ENCODE measurements at places on chromosomes 11 and 22.

GRCh38 chr11:78535920-78536319 is 38.7 kb downstream of the NARS2 start:
- no peak for DNase-seq

DNA sequence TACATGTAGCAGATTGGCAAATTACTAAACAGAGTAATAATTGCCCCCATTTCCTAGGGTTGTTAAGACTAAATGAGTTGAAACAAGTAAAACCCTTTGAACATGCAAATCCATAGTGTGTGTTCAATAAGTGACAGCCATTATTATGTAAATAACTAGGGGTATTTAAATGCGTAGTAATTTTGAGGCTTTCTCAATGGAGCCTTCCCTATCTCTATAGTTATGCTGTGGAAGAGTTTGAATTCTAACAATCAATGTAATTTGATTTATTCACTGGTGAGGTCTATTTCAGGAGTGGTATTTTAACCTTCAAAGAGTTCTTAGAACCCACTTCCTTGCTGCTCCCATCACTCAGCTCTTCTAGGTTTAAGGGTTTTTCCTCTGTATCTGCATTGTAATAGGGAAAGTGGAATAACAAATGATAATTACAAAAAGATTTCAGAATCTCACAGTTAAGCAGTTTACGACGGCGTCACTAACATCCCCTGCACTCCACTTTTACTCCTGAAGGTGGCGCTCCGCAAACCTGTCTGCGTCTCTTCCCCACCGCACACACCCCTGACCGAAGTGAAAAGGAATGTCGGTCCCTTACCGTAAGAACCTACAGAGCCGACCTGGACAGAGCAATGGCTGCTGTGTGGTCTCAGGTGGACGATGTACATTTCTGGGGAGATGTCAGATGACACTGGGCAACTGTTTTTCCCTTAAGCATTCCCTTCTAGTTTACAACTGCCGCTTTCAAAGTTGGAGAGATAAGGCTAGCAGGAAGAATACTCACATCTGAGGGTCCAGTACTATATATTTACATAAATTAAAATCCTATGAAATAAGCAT is 80.8 kb downstream of the ZC3H12C start:
- peak; percentile 54 for DNase-seq

- peak; percentile 84 for DNase-seq
Measured at GRCh38 chr22:22450343-22450839, 58.2 kb downstream of the ZNF280B start.

- DNase-seq: peak; percentile 54
Measured at GRCh38 chr11:44658506-44658850, 68.3 kb upstream of the TSPAN18 start.

GRCh38 chr22:27769012-27769411 is 32.5 kb downstream of the MN1 start:
- no peak for DNase-seq

DNA sequence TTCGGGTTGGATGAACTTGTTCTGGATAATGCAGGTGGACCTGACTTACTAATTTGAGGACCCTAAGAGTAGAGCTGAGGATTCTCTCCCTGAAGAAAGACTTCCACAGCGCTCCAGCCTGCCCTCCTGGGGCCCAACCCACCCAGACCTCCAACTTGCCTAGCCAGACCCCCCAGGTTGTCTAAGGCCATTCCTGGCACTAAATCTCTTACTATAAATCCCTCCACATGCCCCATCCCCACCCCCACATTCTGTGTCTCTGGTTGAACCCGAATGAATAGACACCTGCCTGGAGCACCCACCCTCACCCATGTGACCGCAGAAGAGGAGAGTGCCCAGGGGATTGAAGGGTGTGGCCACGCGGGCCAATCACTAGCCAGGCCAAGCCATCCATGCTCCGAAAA is 1480.0 kb downstream of the TBC1D22A start:
- DNase-seq: no peak

DNA sequence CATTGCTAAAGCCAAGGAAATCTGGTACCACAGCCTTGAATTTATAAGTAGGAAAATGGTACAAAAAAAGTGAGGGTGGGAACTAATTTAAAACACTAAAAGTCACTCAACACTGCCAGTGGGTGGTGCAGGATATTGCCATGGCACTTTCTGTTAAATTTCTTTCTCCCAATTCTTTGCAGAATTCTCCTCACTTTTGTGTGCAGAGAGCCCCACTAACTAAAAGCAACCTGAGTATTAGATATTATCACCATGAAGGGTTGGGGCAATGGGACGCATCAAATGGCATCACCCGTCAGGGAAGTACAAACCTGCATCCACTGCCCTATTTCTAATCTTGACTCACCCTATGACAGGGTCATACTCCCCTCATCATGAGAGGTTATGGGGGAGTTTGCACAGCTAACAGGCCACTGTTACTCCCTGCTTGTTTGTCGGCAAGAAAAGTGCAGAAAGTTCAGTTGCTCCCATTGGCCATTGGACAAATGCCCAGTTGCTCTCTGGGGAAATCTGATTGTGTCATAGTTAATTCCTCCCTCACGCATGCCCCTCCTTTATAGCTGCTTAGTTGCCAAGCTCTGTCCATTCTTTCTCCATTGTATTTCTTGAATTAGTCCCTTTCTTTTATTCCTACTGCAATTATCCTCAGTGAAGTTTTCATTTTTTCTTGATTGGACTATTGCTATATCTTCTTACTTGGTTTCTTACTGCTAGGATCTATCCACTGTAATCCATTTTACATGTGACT is 93.8 kb upstream of the BLID start:
- no peak for DNase-seq

GRCh38 chr11:133679896-133680295 is 147.6 kb upstream of the OPCML start:
- no peak for DNase-seq

DNA sequence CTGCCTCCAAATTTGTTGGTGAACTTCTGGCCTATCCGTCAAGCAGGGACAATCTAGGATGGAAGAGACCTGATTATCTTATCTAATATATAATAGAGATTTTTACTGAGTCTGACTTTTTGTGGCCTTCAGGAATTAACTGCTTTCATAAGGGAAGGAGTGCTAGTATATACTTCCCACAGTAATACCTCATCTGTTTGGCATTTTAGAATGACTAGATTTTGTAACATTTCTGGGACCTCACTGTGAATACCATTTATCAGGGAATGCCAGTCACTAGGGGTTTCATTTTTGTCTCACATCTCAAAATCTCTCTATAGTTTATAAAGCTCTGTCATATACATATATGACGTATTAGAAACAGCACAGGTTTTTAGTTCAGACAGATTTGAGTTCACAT is 114.3 kb downstream of the INSC start:
- no peak for DNase-seq

- DNase-seq: no peak
Measured at GRCh38 chr22:32306561-32306960, 51.1 kb upstream of the RFPL3 start.

GRCh38 chr22:28344918-28345703 is 334.5 kb downstream of the TTC28 start:
- no peak for DNase-seq

DNA sequence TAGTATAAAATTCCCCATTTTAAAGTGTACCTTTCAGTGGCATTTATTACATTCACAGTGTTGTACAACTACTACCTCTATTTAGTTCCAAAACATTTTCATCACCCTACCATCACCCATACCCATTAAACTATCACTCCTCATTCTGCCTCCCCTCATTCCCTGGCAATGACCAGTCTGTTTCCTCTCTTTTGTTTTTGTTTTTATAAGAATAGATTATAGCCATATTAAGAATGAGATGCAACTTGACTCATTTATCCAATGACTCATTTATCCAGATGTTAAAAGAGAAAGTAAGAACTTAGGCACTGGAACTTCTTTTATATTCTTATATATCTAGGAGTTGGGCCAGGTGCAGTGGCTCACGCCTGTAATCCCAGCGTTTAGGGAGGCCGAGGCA is 156.3 kb downstream of the FAT3 start:
- DNase-seq: no peak

DNA sequence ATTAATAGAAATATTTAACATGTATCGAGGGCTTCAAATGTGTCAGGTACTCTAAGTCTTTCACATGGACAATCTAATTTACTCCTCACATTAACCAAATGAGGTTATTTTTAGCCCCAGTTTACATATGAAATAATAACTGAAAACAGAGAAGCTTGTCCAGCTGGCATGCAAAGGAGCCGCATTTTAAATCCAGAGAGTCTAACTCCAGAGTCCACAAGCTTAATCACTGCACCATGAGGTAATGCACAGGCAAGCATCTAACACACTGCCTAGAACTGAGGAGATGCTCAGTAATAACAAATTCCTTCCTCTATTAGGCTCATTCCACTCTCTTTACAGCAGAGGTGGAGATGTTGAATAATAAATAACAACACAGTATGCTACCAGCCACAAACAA is 165.7 kb upstream of the GUCY1A2 start:
- DNase-seq: no peak

GRCh38 chr11:115961159-115962003 is 457.2 kb upstream of the CADM1 start:
- DNase-seq: no peak

- DNase-seq: no peak
Measured at GRCh38 chr11:126515501-126515900, 160.0 kb downstream of the ST3GAL4 start.

DNA sequence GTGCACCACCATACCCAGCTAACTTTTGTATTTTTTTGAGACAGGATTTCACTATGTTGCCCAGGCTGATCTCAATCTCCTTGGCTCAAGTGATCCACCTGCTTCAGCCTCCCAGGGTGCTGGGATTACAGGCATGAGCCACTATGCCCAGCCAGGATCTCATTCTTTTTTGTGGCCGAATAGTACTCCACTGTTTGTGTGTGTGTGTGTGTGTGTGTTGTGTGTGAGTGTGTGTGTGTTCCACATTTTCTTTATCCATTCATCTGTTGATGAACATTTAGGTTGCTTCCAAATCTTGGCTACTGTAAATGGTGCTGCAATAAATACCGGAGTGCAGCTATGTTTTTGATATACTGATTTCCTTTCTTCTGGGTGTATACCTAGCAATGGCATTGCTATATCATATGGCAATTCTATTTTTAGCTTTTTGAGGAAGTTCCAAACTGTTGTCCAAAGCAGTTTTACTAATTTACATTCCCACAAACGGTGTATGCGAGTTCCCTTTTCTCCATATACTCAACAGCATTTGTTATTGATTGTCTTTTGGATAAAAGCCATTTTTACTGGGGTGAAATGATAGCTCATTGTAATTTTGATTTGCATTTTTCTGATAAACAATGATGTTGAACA is 105.4 kb downstream of the TTC28 start:
- no peak for DNase-seq

DNA sequence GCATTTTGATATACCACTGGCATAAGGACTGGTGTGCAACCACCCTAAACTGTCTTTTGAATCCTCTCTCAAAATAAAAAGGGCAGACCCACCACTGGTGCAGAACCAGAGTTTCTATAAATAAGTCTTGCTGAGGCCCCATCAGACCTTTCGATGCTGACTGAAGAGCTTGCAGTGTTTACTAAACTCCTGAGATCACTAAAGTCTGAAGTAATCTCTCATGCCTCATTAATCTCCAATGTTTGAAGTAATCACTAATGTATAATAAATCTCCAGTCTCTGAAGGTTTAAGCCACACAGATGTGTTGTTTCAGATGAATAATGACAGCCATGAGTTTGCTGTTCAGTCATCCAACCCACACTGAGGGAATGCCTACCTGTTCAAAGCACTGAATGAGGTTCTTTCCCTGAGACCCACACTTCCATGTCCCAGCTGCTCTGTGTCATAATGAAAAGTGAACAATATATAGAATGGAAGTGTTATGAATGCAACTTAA is 50.6 kb upstream of the DEUP1 start:
- DNase-seq: peak; percentile 16
